NCI-H774 (cell line): ENCODE measurements at places on chromosomes 2 and 18.

DNA sequence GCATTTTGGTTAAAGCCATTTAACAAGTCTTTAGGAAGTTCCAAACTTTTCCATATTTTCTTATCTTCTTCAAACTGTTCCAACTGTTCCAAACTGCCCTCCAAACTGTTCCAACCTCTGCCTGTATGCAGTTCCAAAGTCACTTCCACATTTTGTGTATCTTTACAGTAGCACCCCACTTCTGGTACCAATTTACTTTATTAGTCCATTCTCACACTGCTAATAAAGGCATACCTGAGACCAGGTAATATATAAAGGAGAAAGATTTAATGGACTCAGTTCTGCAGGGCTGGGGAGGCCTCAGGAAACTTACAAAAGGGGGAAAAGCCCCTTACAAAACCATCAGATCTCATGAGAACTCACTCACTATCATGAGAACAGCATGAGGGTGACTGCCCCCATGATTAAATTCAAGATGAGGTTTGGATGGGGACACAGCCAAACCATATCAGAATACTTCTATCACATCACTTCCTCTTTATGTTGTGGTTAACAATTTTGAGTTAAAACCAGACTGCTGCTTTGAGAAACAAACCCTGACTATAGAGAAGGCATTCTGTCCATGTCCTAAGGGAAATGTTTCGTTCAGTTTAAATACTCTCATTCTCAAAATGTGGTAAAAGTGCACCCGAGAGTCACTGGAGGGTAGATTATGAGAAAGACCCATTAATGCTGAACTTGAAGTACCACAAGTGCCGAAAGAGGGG, 11.0 kb downstream of the IL18R1 start:
- DNase-seq, result no peak

GRCh38 chr2:143815082-143815481, 685.9 kb downstream of the ARHGAP15 start:
- DNase-seq, result no peak

- DNase-seq, result no peak
Measured at GRCh38 chr2:196238836-196239380, 67.5 kb upstream of the STK17B start.

DNA sequence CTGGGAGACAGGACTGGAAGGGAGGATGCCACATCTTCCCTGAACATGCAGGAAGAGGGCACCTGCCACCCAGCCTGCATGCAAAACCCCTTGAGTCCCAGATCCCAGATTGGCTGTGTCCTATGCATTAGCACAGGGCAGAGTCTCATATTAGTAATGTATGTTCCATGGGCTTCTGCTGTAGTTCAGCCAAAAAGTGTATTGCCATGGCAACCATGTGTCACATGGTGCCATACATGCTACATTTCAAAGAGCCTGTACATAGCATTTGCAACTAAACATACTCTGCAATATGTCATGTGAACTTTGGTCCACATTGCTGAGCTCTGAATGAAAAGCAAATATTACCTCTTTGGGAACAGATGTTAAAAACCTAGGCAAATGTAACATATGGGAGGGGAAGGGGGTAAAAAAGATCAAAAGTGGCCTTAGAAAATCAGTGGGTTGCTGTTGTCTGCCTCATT, 78.4 kb downstream of the DPP4 start:
- DNase-seq, result no peak

- no peak for DNase-seq
Measured at GRCh38 chr2:161128885-161129284, 31.3 kb upstream of the TANK start.
